ENCODE measurements at places on chromosomes 2 and 18.

- no peak for DNase-seq
Measured at GRCh38 chr2:67872481-67872880, 190.3 kb downstream of the C1D start.

GRCh38 chr18:25239581-25240419 is 112.2 kb downstream of the ZNF521 start:
- DNase-seq: no peak

DNA sequence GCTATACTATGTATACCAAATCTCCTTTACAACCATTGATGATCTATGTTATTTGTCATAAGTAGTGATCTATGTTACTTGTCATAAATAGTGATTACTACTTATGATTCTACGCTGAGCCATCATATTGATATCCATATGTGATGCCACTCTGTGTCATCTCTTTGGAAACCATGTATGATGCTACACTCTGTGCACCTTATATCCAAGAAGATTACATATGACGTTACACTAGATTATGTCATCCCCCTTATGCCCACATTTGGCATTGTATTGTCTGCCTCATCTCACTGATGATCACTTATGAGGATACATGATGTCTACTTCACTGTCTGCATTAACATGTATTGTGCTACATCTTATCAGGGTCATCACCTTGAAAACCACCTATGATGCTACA is 42.9 kb downstream of the DAW1 start:
- DNase-seq: no peak

DNA sequence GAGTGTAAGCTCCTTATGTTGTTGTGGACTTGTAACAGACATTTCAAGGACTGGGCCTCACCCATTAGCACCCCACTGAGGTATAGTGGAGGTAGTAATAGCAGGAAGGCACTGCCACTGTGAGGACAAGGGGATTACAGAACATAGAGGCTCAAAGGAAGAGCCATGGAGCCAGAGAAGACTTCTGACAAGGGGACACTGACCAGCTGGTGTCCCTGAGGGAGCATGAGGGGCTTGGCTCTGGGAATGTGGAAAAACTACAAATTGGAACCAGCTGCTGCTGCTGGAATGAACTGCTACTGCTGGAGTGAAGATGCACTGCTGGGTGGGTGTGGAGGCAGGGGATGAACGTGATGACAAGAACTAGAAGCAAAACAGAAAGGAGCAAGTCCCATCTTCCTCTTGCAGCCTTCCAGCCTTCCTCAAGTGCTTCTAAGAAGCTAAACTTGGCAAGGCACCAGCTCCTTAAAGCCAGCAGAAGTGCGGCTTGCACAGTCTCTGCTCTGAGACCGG is 167.3 kb upstream of the NOSTRIN start:
- DNase-seq: no peak

DNA sequence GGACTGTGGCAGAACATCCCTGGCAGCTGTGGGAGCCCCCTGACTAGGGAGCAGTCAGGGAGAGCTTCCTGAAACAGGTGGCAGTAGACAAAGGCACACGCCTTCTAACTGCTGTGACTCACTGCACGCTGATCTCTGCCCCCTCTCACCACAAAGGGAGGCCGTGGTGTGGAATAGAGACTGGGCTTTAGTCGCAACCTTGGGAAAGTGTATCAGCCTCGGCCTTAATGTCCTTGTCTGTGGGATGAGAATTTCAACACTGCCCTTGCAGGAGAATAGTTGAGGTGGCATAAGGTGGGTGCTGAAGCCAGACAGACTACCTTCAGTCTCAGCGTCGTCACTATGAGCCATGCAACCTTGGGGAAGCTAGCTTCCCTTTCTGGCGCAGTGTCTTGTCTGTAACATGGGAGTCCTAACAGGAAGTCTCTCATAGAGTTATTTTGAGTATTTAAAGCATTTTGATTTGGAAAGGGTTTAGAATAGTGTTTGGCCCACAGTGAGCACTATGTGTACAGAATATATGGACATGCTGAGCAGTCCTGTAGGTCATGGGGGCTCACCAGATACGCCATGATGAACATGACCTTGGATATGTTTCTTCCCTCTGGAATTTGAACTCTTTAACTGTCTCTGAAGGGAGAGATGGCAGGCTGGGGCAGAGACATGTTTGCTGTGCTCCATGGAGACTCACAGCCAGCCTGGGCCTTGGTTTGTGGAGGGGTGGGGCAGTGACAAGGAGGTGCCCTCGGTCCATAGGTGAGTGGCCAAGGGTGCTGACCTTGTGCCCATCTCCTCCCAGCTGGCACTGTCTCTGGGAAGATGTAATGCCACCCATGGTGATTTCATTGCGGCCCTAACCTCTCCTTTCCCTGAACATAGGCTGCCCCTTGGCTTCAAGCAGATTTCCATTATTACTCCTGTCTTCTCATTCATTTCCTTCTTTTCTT is 29.5 kb upstream of the SMAD7 start:
- no peak for DNase-seq

DNA sequence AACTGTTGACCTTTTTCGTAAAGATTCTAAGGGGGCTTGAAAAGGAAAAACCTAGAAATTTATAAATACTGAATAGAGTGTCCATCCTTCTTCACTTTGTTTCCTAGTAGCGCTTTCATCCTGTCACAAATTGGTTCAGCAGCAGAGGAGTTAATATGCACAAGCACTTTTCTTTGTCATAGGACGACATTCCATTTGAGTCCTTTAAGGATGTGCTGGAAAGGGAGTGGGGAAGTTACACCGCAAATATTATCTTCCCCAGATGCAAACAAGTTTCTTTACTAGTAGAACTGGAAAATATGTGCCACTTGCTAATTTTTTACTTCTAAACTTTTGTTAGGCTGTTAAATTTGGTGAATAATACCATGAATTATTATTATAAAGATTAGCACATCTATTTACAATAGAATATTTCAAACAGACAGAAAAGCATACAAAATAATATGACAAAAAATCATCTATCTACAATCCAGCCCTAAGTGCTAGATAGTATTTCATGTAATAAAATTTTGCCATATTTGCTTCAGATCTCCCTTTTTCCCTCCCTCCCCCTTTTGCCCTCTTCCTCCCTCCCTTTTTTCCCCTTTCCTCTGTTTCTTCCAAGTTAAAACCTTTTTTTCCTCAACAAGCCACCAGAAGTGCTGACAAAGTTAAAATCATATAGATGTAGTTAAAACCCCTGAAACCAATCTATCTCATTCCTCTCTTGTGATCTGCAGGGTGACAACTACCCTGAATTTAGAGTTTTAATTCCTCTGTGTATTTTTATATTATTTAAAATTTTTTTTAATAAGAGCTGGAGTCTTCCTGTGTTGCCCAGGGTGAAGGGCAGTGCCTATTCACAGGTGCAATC is 50.5 kb upstream of the MAP4K3 start:
- DNase-seq: no peak

GRCh38 chr2:238174701-238175100 is 15.9 kb downstream of the ERFE start:
- DNase-seq: no peak

- no peak for DNase-seq
Measured at GRCh38 chr2:73593680-73594079, 48.5 kb downstream of the NAT8 start.

- DNase-seq: no peak
Measured at GRCh38 chr18:48884306-48884705, 66.5 kb downstream of the SMAD7 start.

- DNase-seq: peak; percentile 84
Measured at GRCh38 chr2:135875491-135876065, 665 bp downstream of the MCM6 start.

Measured in activated T-cell treated with anti-CD3 and anti-CD28 coated beads, Interleukin-2, amount 50 U/mL, for 48 hours (primary cell).